ENCODE measurements at places on chromosomes 2 and 18. TPM values are rescaled to one million over a fixed set of nuclear protein-coding genes. Genes with fewer than 3 reads are reported as not detected.

DNA sequence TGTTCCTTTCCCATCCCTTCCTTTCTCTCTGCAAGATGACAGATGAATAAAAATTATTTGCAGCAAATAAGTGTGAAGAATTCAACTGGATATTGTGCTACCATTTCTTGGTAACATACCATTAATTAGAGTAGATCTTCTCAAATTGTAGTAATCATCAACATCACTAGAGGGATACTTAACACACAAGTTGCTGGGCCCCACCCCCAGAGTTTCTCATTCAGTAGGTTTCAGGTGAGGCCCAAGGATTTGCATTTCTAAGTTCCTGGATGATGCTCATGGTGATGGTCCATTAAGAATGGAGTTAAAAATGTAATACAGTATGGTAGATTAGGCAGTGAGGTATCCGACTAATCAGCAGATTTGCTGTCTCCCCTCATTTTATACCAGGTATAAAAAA lies 594.0 kb downstream of the ERBB4 start:
- peak; percentile 24 for DNase-seq

GRCh38 chr2:211957799-211958198 lies 580.8 kb downstream of the ERBB4 start:
- no peak for DNase-seq

DNA sequence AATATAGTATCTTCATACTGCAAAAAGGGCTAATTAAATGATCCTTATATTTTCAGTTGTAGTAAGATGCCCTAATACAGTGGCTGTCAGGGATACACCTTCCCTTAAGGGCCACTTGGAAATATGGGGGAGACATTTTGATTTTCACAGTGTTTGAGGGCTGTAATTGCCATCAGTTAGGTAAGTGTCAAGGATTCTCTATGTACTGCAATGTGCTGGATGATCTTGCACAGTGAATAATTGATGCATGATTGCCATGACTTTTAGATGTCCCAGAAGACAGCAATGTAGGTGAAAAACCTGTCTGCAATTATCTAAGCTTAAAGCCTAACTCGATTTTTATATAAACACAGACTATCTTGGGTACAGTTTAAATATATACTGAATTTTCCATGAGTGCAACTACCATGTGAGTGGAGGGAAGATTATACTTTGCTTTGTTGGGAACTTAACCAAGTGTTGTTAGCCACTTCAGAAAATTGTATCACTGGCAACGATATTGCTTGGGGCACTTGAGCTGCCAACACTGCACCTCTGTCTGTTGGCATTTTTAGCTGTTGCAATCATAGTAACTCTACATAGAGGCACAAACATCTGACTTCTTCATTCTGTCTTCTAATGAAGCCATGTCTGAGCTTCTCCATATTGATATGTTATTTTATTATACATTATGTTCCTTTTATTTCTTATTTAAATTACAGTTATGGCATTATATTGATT lies 45.2 kb downstream of the MAIP1 start:
- no peak for DNase-seq

GRCh38 chr2:101032084-101032776 lies 30.1 kb downstream of the RPL31 start:
- no peak for DNase-seq

DNA sequence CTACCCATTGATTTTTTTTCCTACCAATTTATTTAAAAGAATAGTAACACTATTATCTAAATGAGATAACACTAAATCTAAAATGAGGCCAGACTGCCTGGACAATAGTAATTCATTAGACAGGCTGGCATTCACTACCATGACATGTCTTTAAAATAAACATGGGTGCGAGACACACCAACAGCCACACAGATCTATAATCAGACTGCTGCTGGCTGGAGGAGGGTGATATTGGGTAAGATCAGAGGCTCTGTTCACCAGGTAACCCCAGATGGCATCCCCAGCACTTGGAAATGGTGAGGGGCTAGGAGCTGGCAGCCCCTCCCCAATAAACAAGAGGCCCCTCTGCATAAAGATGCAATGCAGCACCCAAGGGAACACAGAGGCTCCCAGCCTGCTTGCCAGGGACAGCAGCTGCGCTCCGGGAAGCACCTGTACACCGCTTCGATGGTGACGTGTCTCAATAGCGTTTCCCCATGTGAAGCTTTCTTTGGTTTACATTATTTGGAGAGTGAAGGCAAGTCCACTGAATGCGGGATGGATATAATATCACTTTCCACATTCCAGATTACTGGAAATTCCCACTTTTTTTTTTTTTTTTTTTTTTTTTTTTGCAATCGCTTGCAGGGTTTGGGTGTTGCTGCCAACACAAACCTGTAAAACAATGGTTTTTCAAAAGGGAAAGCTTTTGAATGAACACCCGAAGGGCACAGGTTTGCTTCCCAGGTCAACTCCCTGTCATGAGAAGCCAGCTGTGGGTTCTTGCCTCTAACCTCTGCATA lies 159.0 kb downstream of the ZNF516 start:
- no peak for DNase-seq

DNA sequence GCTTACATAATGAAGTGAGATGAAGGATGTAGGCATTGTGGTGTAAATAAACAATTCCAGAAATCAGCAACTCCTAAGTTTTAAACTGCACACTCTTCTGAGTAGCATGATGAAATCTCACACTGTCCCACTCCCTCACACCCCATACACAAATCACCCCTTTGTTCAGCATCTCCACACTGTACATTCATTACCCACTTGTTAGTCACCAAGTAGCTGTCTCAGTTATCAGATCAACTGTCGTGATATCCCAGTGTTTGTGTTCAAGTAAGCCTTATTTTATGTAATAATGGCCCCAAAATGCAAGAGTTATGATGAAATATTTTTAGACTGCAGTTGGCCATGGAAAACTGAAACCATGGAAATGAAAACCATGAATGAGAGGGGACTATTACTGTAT lies 135.7 kb downstream of the GRB14 start:
- DNase-seq: peak; percentile 3

FRZB gene
- 0.38 TPM for total RNA-seq

SLC11A1 gene
- total RNA-seq: 0.51 TPM

TMEM37 gene
- not detected for total RNA-seq

COL5A2 gene
- 9.3 TPM for total RNA-seq

TEKT4 gene
- not detected for total RNA-seq

CYRIA gene
- 4.1 TPM for total RNA-seq
